ENCODE measurements at places on chromosomes 2 and 18. TPM values are rescaled to one million over a fixed set of nuclear protein-coding genes. Genes with fewer than 3 reads are reported as not detected.

Gene ERBB4
- polyA plus RNA-seq: 1.5 TPM

Gene TSPYL6
- not detected for polyA plus RNA-seq

Gene EML6
- 2.0 TPM for polyA plus RNA-seq

Gene RNU2-63P
- not detected for polyA plus RNA-seq

Gene CASP10
- polyA plus RNA-seq: 9.7 TPM

Gene C2orf78
- polyA plus RNA-seq: not detected

Gene PCGF1
- polyA plus RNA-seq: 28.2 TPM

Gene CFAP221
- polyA plus RNA-seq: 13.4 TPM

Gene B3GNT7
- 2.8 TPM for polyA plus RNA-seq

Gene NTSR2
- not detected for polyA plus RNA-seq

Gene LYPD6
- polyA plus RNA-seq: 16.9 TPM

Gene CRYBA2
- polyA plus RNA-seq: not detected

Gene FRZB
- 2.4 TPM for polyA plus RNA-seq

Gene AQP12A
- not detected for polyA plus RNA-seq

Gene UPP2
- polyA plus RNA-seq: 0.45 TPM

Gene LIPT1
- 17.4 TPM for polyA plus RNA-seq

Gene ENOSF1
- polyA plus RNA-seq: 106 TPM

Gene RIF1
- polyA plus RNA-seq: 50.0 TPM

Gene ALKAL2
- 7.5 TPM for polyA plus RNA-seq

Gene ERFE
- 0.18 TPM for polyA plus RNA-seq

Gene VWA3B
- polyA plus RNA-seq: 1.9 TPM

Gene EFHD1
- polyA plus RNA-seq: 3.3 TPM

Gene CPLX4
- not detected for polyA plus RNA-seq

Gene GAREM2
- 6.5 TPM for polyA plus RNA-seq

Gene GAREM1
- 12.3 TPM for polyA plus RNA-seq

Gene UGT1A8
- polyA plus RNA-seq: not detected

Gene IL1RL1
- polyA plus RNA-seq: 0.17 TPM

Gene KCNK3
- polyA plus RNA-seq: 26.4 TPM

Gene MC4R
- polyA plus RNA-seq: 0.45 TPM

Gene GKN1
- polyA plus RNA-seq: not detected

Gene ABCG5
- polyA plus RNA-seq: 0.50 TPM

Gene ALPP
- 0.23 TPM for polyA plus RNA-seq

Gene HOXD11
- polyA plus RNA-seq: not detected

Gene CTLA4
- polyA plus RNA-seq: 0.12 TPM

Gene AAMP
- 117 TPM for polyA plus RNA-seq

Gene GTF2A1L
- polyA plus RNA-seq: 0.85 TPM

Gene ERLEC1
- polyA plus RNA-seq: 57.0 TPM

Gene PXDN
- 168 TPM for polyA plus RNA-seq

Gene RHOB
- polyA plus RNA-seq: 93.4 TPM

Gene ARPC2
- polyA plus RNA-seq: 268 TPM

Gene NIF3L1
- polyA plus RNA-seq: 27.9 TPM

Gene CDH20
- 0.39 TPM for polyA plus RNA-seq
